Right lobe of liver (tissue), 6 donors: ENCODE measurements at places on chromosomes 3 and 15. TPM values are rescaled to one million over a fixed set of nuclear protein-coding genes. Genes with fewer than 3 reads are reported as not detected.

Gene IL12A
- total RNA-seq: not detected

Gene THSD4
- total RNA-seq: 21.8 TPM

Gene REC114
- total RNA-seq: not detected

GRCh38 chr3:170410428-170411029, 8.1 kb upstream of the CLDN11 start:
- H3K27me3 ChIP-seq: no peaks in the 10 kb centered on the region
- H3K4me1 ChIP-seq: no peaks in the 10 kb centered on the region
- no peaks in the 10 kb centered on the region for H3K36me3 ChIP-seq
- no peak for DNase-seq
- H3K27ac ChIP-seq: no peak overlapping the region

DNA sequence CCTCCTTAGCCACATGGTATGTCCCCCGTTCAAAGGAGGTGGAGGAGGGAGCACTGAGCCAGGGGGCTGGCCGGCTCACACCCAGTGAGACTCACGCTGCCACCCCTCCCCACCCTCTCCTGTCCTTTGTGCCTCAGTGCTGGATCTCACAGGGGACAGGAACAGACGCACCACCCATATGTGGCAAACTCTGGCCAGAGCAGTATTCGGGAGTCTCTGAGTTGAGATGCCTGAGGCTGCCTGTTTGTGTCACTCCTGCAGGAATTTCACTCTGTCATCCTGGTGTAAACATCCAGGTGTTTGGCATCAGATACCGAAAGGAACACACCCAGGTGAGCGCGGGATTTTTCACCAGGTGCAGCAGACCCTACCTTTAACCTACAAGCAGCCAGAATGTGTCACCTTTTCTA, 25.7 kb downstream of the RGMA start:
- no peaks in the 10 kb centered on the region for H3K4me1 ChIP-seq
- H3K27ac ChIP-seq: no peak overlapping the region
- H3K36me3 ChIP-seq: no peaks in the 10 kb centered on the region

DNA sequence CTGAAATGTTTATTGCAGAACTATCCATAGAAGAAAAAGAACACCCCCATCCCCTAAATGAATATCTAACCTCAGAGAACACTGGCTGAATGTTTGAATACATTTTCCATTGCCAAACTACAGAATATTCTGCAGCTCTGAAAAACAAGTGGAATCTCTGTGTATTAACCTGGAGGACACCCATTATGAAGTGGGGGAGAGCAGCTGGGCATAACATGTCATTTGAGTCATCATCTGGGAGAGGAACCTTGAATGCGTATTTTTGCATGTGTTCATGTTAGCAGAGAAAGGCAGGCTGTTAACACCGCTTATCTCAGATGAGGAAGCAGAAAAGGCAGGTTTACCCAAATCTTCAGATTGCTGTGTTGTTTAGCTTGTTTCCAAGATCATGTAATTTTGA, 31.5 kb downstream of the ESYT3 start:
- no peaks in the 10 kb centered on the region for H3K27me3 ChIP-seq
- no peaks in the 10 kb centered on the region for H3K4me1 ChIP-seq
- no peaks in the 10 kb centered on the region for H3K36me3 ChIP-seq

Gene NRROS
- 1.8 TPM for total RNA-seq

DNA sequence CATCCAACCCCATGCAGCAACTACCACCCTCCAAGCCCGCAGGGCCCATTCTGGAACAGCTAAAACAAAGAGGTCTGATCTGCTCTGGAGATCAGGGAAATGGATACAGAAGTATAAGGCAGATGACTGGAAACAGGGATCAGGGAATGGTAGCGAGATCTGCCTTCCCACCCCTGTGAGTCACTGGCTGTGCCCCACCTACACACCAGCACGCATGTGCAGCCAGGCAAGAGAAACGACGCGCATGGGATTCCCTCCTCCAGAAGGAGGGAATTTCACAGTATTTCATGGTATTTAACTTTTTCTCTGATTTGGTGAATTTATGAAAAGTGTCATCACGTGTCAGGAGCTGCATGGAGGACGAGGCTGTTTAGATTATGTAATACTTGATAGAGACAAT, 116.7 kb downstream of the ARRDC4 start:
- H3K27ac ChIP-seq: no peak overlapping the region
- no peak for DNase-seq
- H3K27me3 ChIP-seq: no peaks in the 10 kb centered on the region
- no peak overlapping the region for H3K4me3 ChIP-seq
- no peaks in the 10 kb centered on the region for H3K4me1 ChIP-seq
- H3K36me3 ChIP-seq: no peaks in the 10 kb centered on the region

Gene CPN2
- total RNA-seq: 304 TPM

DNA sequence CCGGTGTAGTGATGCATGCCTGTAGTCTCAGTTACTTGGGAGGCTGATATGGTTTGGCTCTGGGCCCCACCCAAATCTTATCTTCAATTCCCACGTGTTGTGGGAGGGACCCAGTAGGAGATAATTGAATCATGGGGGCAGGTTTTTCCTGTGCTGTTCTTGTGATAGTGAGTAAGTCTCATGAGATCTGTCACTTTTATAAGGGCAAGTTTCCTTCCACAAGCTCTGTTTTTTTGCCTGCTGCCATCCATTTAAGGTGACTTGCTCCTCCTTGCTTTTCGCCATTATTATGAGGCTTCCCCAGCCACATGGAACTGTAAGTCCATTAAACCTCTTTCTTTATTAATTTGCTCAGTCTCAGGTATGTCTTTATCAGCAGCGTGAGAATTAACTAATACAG, 566.7 kb upstream of the NECTIN3 start:
- no peak overlapping the region for H3K27ac ChIP-seq
- H3K36me3 ChIP-seq: no peaks in the 10 kb centered on the region
- H3K4me1 ChIP-seq: no peaks in the 10 kb centered on the region
- H3K4me3 ChIP-seq: no peak overlapping the region

- no peak overlapping the region for H3K27ac ChIP-seq
- H3K4me1 ChIP-seq: no peaks in the 10 kb centered on the region
- no peaks in the 10 kb centered on the region for H3K36me3 ChIP-seq
- DNase-seq: no peak
- H3K4me3 ChIP-seq: no peak overlapping the region
- H3K27me3 ChIP-seq: no peaks in the 10 kb centered on the region
Measured at GRCh38 chr15:29854413-29854812, 32.1 kb upstream of the TJP1 start.

DNA sequence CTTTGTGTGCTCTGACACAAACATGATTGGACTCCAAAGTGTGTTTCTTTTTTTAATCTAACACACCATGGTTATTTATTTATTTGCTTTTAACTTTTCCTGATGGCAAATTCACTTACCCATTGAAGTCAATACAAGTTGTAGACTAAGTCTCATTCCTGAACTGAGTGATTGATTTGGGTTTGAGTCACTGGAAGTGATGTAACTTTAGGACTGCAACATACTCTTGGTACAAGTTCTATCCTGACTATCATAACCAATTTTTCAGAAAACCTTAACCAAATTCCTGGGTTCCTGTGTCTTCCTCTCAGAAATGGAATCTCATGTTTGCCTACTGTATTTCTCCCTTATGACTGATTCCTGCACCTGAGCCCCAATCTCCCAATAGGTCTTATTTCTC, 590.0 kb upstream of the ROBO1 start:
- H3K4me1 ChIP-seq: no peaks in the 10 kb centered on the region
- no peaks in the 10 kb centered on the region for H3K27me3 ChIP-seq
- H3K27ac ChIP-seq: no peak overlapping the region
- no peak for DNase-seq
- no peak overlapping the region for H3K4me3 ChIP-seq
- no peaks in the 10 kb centered on the region for H3K36me3 ChIP-seq

- no peaks in the 10 kb centered on the region for H3K4me1 ChIP-seq
- H3K36me3 ChIP-seq: no peaks in the 10 kb centered on the region
- H3K4me3 ChIP-seq: no peak overlapping the region
- no peaks in the 10 kb centered on the region for H3K27me3 ChIP-seq
Measured at GRCh38 chr3:38297947-38298711, 16.0 kb downstream of the SLC22A14 start.

DNA sequence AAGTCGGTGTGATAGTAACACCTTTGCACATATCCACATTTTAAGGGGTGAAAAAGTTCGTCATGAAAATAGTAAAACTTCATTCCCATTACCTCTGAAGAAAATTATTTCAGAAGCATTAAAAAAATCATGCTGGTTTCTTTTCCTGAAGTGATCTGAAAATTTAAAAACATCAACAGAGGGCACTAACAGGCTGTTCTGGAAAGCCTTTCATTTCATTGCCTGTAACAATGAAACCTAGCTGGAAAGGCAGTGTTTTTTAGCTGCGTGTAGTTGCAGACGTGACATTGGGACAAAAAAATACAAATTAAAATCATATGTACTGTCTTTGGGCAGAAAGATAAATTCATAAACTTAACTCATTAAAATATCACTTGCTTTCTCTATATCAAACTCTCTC, 993.8 kb downstream of the GBE1 start:
- DNase-seq: no peak
- no peaks in the 10 kb centered on the region for H3K4me1 ChIP-seq
- H3K4me3 ChIP-seq: no peak overlapping the region
- no peaks in the 10 kb centered on the region for H3K36me3 ChIP-seq

- H3K4me3 ChIP-seq: no peak overlapping the region
- no peak for DNase-seq
- no peaks in the 10 kb centered on the region for H3K36me3 ChIP-seq
Measured at GRCh38 chr3:49787182-49787464, 781 bp upstream of the IP6K1 start.

- H3K27me3 ChIP-seq: no peaks in the 10 kb centered on the region
- no peaks in the 10 kb centered on the region for H3K36me3 ChIP-seq
- no peak overlapping the region for H3K27ac ChIP-seq
- H3K4me1 ChIP-seq: no peaks in the 10 kb centered on the region
- no peak overlapping the region for H3K4me3 ChIP-seq
- no peak for DNase-seq
Measured at GRCh38 chr15:89034305-89034704, 54.0 kb upstream of the ABHD2 start.

Gene WNT5A
- 3.6 TPM for total RNA-seq

DNA sequence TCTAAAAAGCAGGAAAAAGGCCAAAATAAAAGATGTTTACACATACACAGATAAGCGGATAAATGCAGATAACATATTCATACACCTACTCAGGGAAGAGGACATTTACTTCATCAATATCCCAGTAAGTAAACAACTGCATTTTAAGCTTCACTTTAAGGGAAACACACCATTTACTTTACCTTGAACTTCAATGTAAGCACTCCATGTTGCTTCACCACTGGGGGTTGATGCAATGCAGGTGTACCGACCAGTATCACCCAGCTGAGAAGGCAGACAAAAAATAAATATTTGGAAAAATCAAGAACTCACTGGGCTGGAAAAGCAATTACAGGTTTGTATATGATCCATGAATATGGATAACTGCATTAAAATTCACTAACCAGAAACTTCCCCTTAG, 1099.5 kb downstream of the ROBO1 start:
- no peaks in the 10 kb centered on the region for H3K4me1 ChIP-seq
- H3K36me3 ChIP-seq: no peaks in the 10 kb centered on the region
- H3K27ac ChIP-seq: no peak overlapping the region

DNA sequence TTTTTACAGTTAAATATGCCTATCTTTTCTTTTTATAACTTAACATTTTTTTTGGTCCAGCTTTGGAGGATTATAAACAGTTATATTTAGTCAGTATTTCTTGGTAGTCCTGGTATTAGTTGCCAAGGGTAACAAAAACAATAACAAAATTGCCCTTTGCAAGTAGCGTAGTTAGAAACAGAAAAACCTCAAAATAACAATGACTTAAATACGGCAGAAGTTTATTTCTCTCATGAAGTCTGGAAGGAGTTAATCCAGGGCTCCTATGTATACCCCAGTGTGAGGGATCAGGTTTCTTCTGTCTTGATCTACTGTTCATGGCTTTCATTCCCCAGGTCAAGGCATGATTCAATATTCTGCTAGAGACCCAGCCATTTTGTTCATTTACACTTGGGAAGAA, 14.1 kb upstream of the MYH15 start:
- no peaks in the 10 kb centered on the region for H3K4me1 ChIP-seq
- H3K27me3 ChIP-seq: no peaks in the 10 kb centered on the region
- no peak overlapping the region for H3K4me3 ChIP-seq
- H3K27ac ChIP-seq: no peak overlapping the region

Gene FGD5
- total RNA-seq: 6.7 TPM

DNA sequence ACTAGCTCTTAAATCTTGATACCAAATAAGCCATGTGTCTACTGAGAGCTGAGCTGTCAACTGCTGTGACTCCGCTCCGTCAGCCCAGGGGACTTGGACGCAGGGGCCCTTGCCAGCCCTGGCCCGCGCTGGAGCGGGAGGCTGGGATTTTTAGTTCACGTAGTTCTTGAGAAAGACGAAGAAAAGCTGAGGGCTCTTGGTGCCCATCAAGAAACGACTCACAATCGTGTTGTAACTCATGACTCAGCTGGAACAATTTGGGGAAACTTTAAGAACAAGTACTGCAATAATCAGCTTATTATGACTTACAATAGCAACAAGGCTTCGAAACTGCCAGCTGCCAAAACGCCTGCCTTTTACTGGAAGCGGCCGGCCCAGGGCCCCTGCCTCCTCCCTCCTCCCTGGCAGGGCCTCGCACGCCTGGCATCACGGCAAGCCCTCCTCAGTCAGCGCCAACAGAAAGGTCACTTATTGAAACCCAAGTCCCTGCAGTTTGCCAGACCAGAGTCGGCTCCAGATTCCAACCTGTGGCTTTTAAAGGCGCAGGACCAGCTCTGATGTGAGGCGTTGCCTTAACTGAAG, 60.3 kb downstream of the RGMA start:
- H3K36me3 ChIP-seq: peaks cover 5% of the 10 kb centered on the region
- peak; percentile 93 for DNase-seq
- peak overlapping the region; percentile 66 for H3K27ac ChIP-seq

Gene ISG20
- 6.4 TPM for total RNA-seq

Gene DNAJB8
- total RNA-seq: not detected

DNA sequence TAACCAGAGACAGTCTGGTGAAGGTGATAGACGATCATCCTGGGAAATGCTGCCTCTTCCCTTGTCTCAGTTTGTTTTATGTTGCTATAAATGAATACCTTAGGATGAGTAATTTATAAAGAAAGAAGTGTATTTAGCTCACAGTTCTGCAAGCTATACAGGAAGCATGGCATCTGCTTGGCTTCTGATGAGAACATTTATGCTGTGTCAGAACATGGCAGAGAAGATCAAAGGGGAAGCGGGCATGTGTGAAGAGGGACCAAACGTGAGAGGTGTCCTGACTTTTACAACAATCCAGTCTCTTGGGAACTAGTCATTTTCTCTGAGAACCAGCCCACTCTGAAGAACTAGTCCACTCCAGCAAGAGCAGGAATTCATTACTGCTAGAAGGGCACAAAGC, 9.6 kb downstream of the CMC1 start:
- no peak overlapping the region for H3K4me3 ChIP-seq
- no peaks in the 10 kb centered on the region for H3K4me1 ChIP-seq
- no peak for DNase-seq
- H3K27me3 ChIP-seq: no peaks in the 10 kb centered on the region

GRCh38 chr3:9949115-9949514, 3.1 kb downstream of the PRRT3 start:
- no peak for DNase-seq
- no peaks in the 10 kb centered on the region for H3K36me3 ChIP-seq
- H3K4me3 ChIP-seq: no peak overlapping the region
- H3K27ac ChIP-seq: no peak overlapping the region
- H3K4me1 ChIP-seq: no peaks in the 10 kb centered on the region
- no peaks in the 10 kb centered on the region for H3K27me3 ChIP-seq
